Spleen (tissue), 13 donors: ENCODE measurements at places on chromosomes 3 and 15. TPM values are rescaled to one million over a fixed set of nuclear protein-coding genes. Genes with fewer than 3 reads are reported as not detected.

DNA sequence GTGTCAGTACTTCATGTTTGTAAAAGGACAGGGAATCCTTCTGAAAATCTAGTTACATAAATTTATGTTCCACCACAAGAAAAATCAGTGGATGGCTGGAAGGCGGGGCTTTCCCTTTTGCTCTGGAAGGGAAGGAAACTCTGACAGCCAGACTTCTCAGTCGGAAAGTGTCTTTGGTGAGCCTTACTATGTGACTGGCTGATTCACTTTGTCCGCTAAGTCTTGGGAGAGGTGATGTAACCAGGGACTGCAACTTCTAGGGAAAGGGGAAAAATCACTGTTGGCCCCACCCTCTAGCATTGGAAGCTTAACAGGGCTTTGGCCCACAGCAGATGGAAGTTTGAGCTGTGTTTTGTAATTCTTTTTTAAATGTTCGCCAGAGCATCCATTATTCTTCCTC is 281.4 kb upstream of the CTDSPL start:
- H3K27ac ChIP-seq = no peak overlapping the region
- no peaks in the 10 kb centered on the region for H3K36me3 ChIP-seq
- peaks cover 13% of the 10 kb centered on the region for H3K4me1 ChIP-seq
- DNase-seq = no peak
- H3K27me3 ChIP-seq = no peaks in the 10 kb centered on the region

The CTDSPL2 gene
- 68.2 TPM for total RNA-seq

DNA sequence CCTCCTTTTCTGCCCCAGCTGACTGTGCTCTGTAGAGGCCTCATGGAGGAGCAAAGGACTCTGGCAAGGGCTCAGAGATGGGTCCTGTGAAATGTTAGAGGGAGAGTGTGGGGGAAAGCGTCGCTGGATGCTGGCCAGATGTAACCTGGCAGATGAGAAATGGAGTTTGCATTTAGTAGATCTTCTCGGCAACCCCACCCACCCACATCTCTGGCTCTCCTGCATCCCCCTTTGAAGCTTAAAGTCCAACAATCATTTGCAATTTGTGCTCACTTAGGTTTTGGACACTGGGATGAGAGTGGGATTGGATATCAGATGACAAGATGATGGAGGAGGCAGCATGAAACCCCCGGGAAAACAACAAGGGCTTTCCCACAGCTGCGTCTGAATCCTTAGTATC is 523.6 kb upstream of the MCTP2 start:
- no peak overlapping the region for H3K4me3 ChIP-seq
- no peaks in the 10 kb centered on the region for H3K36me3 ChIP-seq
- no peaks in the 10 kb centered on the region for H3K27me3 ChIP-seq

DNA sequence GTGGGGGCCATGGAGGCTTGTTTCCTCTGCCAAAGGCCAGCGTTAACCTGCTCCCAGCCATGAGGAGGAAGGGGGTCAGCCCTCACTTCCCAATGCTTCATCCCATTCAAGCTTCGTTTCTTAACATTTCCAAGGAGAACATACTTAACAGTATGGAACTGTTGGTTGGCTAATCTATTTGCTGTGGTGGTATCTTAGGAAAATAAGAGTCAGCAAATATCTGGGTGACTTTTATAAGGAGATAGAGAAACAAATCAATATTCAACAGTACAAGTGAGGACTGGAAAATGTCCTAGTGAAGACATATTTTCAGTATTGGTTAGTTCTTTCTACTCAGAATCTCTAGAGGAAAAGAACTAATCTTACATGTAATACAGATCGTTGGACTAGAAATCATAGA is 223.8 kb upstream of the ARRDC4 start:
- H3K4me3 ChIP-seq = no peak overlapping the region
- no peaks in the 10 kb centered on the region for H3K36me3 ChIP-seq
- DNase-seq = no peak
- H3K27ac ChIP-seq = no peak overlapping the region
- H3K27me3 ChIP-seq = no peaks in the 10 kb centered on the region
- no peaks in the 10 kb centered on the region for H3K4me1 ChIP-seq

The UQCC5 gene
- total RNA-seq = 2.7 TPM
